ENCODE measurements at places on chromosomes 6 and 20.

- DNase-seq, result no peak
These were observed 547.6 kb downstream of the TBC1D32 start for GRCh38 chr6:120786682-120787081.

DNA sequence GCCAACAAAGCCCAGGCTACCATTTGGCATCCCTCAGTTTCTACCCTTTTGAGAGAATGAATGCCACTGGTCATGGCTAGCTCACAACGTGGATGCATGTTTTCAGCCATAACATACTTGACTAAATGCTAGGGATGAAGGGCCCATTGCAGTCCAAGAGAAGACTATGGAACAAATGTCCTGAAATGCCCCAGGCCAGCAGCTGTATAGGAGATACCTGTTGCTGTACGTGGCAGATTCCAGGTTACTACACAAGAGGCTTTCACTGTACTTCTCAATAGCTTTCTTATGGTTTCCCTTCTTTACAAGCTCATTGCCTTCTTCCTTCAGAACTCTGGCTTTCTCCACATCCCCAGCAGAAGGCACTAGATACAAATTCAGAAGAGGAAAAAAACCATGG, 11.7 kb downstream of the TOMM34 start:
- no peak for DNase-seq

DNA sequence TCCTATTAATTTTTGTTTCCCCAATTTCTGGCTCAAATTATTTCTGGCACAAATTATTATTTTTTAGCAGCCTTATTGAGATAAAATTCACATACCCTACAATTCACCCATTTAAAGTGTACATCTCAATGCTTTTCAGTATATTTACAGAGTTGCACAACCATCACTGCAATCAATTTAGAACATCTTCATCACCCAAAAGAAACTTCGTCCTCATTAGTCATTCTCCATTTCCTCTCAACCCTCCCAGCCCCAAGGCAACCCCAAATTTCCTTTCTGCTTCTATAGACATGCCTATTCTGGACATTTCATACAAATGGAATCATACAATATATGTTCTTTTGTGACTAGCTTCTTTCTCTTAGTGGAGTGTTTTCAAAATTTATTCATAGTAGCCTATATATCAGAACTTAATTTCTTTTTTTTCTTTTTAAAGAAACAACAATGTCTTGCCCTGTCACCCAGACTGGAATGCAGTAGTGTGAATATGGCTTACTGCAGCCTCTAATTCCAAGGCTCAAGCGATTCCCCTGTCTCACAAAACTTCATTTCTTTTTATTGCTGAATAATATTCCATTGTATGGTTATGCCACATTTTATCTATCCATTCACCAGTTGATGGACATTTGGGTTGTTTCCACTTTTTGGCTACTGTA, 84.5 kb downstream of the DNAH8 start:
- DNase-seq, result no peak

- no peak for DNase-seq
These were observed 36.5 kb downstream of the PLCG1 start for GRCh38 chr20:41173791-41174341.

DNA sequence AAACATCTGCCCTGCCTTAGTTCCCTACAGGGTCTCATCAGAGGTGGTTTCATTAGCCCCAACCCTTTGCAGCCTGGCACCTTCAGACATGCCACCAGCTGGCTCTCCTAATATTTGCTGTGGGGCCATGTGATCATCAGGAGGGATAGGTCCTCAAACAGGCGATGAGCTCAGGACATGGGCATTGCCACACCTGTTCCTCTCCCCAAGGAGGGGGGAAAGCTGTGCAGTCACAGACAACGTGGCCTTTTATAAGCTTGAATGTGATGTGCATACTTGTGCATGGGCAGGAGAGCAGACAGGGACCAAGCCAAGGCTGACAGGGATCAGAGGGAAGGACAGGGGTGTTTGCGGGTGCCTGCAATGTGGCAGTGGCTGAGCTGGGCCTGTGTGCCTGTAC, 78.8 kb upstream of the ZNFX1 start:
- no peak for DNase-seq

GRCh38 chr20:63183422-63184146, 32.3 kb downstream of the YTHDF1 start:
- no peak for DNase-seq

All from activated CD8-positive, alpha-beta memory T cell treated with anti-CD3 and anti-CD28 coated beads for 1 hour (primary cell).